GF-D8 (cell line): ENCODE measurements at places on chromosomes 6 and 20.

- DNase-seq: no peak
Measured at GRCh38 chr6:85867595-85867994, 224.9 kb upstream of the SYNCRIP start.

GRCh38 chr20:294602-295001, 2.8 kb upstream of the ZCCHC3 start:
- DNase-seq: no peak

DNA sequence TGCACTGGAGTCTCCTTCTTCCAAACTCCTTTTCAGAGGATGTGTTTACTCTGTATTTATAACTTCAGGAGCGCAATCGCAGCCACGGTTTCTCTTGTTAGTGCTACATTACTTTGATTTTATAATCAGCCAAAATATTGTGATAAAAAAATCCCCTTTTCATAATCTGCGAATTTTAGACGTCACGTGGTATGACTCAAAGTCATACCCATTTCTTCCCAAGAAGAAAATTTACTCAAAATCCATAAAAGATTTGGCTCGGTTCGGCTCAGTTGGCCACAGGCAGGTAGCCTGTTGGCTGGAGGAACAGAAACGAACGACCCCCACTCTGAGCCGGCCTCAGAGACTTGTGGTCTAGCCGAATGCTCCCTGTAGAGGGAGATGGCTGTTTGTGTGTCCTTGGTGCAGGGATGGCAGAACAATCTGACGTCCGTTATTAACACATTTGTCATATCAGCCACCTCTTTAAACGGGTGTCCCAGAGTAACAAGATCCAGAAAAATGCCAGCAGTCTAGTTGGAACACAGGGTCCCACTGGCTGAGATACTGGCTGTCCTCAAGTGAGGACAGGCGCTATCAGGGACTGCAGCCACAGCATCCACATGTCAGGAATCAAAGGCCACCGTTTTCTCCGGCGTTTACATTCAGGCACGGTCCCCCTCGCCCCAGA, 247.6 kb downstream of the DLL1 start:
- no peak for DNase-seq

DNA sequence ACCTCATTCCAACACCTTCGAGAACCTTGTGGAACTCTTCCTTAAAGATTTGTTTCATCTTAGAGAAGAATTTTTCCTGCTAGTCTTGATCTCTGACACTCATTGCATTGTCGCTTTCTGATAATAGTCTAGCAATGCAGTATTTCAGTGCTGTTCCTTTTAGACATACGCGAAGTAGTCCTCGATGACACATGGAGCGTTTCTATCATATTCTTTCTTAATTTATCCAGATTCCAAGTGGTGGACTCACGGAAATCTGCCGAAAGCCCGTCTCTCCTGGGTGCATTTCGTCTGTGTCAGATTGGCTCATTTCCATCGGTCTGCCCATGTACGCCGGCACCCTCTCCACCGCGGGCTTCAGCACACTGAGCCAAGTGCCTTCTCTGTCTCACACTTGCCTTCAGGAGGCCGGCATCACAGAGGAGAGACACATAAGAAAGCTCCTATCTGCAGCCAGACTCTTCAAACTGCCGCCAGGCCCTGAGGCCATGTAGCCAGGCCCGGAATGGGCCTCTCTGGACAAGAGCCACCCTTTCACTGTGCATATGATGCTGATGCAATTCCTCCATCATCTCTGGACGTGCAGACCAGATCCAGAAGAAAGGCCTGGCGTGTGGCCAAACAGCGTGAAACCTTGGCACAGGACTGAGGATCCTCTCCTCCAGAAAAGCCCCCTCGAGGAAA, 198.6 kb upstream of the UST start:
- no peak for DNase-seq

DNA sequence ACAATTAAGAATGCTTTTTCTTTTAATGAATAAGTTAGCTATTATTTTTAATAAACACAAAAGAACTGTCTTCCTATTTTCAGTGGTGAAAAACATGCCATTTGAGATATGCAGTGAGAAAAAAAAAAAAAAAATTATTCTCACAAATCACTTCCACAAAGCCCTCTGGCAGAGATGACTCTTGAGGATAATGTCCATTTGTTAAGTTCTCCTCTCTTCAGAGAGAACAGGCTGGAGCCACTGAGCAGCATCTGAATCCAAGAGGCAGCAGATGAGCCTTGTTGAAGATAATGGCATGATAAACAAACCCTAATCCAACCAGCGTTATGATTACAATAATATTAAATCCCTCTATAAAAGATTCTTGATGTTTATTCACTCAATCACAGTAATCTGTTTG, 105.0 kb downstream of the PTPRK start:
- DNase-seq: no peak

DNA sequence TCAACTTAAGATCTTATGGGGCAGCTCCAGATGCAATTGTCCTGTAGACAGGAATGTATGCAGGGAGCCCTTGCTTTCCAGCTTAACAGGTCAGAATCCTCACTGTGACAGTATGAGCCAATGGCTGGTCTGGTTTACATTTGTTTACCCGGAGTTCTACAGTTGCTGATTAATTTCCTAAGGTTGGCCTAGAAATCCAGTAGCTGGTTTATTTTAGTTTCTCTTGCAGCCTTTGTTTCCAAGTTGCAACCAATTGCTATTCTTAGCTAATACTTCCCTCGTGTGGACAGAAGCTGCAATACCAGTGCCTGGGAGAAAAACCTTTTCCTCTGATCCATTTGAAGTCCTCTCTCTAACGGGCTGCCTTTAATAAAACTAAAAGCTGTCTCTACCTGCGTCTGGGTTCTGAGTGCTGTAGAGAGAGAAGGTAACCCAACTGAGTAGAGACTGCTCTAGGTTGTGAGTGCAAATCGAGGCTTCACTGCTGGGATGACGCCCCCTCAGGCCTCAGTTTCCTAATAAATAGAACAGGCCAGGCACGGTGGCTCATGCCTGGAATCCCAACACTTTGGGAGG, 45.9 kb downstream of the ZNF217 start:
- DNase-seq: peak; percentile 15

DNA sequence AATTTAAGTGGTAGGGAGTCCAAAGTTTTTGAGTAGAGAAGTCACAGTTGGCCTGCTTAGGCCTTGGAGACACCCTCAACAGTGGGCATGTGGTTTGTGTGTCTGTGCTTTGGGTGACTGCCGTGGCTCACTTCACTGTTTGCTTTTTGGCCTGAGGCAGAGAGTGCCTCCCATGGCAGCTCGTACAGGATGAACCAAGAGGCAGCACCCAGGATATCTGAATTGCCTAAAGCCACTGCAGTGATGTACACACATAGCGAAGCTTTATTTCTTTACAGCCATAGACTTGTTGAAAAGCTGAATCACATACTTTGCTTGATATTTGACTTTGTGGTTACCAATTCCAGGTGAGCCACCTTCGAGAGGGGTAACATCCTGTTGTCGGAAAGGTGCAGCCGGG, 21.6 kb downstream of the RREB1 start:
- DNase-seq: no peak
